ENCODE measurements at places on chromosomes 1 and 21.

DNA sequence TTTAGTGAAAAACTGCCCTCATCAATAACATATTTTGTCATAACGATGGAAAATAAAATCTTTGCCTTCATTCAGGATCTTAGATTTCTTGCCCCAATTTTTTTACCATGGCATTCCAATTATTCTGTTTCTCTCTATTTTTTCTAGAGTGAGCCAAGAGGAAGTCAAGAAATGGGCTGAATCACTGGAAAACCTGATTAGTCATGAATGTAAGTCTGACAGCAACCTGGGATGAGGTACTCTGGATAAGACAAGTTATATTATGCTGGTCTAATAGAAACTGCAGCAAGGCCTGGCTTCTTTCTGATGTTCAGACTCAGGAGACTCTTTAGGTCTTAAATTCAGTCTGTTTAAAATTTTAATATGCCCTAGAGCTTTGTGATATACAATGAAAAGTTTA, 3.5 kb downstream of the RGS4 start:
- no peak for DNase-seq

- peak; percentile 34 for DNase-seq
Measured at GRCh38 chr1:242448910-242449645, 75.4 kb downstream of the PLD5 start.

DNA sequence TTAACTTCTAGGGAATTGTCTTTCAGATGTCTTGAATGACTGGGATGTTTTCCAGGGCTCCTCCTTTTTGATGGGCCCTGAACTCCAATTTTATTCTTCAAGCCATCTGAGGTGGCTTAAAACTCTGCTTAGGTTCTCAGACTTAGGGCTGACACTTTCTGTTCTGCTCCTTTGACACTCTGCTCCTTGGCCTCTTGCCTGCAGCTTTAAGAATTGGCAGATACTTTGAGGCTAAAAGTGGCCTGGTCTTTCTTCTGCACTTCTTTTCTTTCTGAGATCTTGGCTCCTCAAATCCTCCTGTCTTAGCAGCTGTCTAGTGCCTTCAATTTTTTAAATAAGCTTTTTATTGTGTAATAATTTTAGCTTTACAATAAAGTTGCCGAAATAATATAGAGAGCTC, 294.6 kb downstream of the RPS6KC1 start:
- no peak for DNase-seq

GRCh38 chr1:41322835-41323234, 38.4 kb upstream of the FOXO6 start:
- DNase-seq = peak; percentile 76

GRCh38 chr1:100440075-100440809, 87.9 kb downstream of the CDC14A start:
- no peak for DNase-seq

GRCh38 chr1:196373798-196374197, 234.4 kb downstream of the KCNT2 start:
- no peak for DNase-seq

GRCh38 chr21:35046263-35046624, 2.9 kb downstream of the RUNX1 start:
- no peak for DNase-seq

- DNase-seq = no peak
Measured at GRCh38 chr1:20301463-20302107, 10.9 kb downstream of the VWA5B1 start.

DNA sequence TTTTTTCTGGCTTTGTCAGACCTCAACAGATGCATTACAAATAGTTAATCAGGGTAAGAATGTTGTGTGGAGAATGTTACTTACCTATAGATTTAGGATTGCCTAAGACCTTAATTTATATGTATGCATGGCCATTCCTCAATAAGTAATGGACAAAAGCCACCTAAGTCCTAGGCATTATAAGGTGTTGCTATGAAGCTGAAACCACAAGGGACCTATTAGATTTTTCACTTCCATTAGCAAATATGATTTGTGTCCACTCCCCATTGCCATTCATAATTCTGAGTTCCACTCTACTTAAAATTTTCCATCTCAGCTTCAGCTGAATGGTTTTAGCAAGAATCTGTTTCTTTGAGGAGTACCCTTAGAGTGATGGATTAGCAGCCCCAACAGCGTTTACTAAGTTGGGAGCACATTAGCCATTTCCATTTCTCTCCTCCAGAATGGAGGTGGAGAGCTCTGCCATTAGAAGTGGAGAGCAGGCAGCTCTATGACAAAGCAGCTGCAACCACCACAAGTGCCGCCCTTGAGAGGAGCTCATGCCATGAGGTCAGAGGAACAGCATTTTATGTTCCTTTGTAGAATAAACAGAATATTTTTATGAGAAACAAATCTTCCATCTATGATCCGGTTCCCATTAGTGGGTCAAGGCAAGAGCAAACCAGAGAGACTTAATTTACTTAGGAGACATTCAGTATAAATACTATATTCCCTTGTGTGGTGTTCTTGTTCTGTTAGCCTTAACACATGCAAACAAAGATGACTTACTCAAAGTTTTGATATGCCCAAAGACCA, 28.9 kb upstream of the C1orf87 start:
- DNase-seq = no peak

GRCh38 chr1:246658567-246658966, 65.6 kb upstream of the SCCPDH start:
- DNase-seq = no peak

DNA sequence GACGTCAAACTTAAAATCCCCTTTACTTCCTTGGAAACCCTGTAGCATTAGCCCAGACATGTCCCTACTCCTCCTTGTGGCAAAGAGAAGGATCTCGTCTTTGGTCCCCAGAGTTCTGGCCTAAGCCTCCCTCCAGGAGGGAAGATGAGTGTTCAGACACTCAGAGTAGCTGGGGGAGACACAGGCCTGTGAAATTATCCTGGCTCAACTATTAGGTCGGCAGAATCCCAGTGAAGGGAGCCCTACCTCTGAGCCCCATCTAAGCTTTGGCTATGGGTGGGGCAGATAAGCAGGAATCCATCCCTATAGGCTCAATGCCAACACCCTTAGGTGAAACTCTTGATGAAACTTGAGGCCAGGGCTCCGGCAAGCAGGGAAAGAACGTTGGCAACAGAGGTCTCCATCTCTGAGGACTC, 1.7 kb upstream of the SFN start:
- no peak for DNase-seq

DNA sequence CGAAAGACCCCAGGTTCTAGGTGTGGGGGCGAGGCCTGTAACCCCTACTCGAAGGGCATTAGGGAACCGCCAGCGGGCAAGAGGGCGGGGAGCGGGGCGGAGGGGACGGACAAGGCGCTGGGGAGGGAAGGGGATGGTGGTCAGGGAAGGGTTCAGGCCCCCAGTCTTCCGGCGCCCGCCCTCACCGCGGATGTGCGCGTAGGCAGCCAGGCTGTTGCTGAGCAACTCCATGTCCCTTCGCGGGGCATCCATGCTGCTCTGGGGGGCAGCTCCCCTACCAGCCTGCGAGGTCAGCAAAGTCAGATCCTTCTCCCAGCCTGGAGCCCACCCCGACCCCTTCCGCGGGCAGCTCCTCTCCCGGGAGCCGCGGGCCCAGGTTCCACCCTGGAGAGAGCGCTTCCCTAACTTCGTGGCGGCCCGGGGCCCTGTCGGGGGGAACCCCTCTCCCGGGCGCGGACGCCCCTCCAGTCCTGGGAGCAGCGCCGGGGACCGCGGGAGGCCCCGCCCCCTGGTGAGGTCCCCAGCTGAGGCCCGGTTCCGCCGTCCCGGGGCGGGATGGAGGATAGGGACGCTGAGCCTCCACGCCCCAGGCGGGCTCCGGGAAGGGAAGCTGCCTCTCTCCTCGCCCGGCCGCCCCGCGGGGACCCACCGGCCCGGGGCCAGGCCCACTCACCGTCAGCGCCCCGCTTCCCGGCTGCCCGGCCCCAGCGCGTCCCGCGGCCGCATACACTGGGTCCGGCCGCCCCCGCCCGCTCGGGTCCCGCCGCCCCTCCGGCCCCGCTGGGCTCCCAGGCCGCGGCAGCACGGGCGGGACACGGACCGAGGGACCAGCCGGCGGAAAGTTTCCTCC, 434 bp downstream of the EVA1B start:
- DNase-seq = no peak

- DNase-seq = no peak
Measured at GRCh38 chr1:237875291-237875690, 15.4 kb downstream of the ZP4 start.

GRCh38 chr1:82421782-82422181, 621.0 kb downstream of the ADGRL2 start:
- DNase-seq = no peak

DNA sequence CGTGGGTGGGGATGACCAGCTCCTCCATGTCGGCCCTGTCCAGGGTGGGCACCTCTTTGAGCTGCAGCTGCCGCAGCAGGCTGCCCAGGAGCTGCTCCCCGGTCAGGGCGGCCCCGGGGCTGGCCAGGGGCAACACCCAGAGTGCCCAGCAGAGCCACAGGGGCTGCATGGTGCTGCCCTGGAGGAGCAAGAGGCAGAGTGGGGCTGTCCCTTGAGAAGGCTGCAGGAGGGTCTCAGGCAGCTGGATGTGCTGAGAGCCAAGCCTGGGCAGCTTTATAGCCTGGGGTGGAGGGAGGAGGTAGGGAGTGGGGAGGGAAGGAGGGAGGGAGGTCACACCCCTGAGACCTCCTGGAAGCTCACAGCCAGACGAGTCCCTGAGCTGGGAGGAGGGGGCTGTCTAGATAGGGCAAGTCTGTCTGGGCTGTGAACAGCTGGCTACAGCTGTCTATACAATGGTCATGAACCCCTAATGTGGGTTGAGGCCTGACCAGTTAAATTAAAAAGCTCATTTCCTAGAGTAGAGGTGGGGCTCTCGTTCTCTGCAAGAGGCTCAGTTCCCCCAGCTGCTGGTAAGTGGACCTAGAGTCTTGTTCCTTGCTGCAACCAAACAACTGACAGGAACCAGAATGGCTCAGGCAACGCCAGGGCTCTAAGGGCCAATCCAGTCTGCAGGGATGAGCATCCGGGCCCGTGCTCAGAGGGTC, at the start of gene LEFTY1:
Gene LEFTY1 (minus strand): TSS at position 249 of the 704 bp plus-strand sequence. CDS start 80 bp downstream, at position 169.
- no peak for DNase-seq

GRCh38 chr1:2175681-2176454, 18.7 kb downstream of the FAAP20 start:
- DNase-seq = no peak

- DNase-seq = no peak
Measured at GRCh38 chr21:16900685-16901084, 612.2 kb upstream of the CXADR start.

DNA sequence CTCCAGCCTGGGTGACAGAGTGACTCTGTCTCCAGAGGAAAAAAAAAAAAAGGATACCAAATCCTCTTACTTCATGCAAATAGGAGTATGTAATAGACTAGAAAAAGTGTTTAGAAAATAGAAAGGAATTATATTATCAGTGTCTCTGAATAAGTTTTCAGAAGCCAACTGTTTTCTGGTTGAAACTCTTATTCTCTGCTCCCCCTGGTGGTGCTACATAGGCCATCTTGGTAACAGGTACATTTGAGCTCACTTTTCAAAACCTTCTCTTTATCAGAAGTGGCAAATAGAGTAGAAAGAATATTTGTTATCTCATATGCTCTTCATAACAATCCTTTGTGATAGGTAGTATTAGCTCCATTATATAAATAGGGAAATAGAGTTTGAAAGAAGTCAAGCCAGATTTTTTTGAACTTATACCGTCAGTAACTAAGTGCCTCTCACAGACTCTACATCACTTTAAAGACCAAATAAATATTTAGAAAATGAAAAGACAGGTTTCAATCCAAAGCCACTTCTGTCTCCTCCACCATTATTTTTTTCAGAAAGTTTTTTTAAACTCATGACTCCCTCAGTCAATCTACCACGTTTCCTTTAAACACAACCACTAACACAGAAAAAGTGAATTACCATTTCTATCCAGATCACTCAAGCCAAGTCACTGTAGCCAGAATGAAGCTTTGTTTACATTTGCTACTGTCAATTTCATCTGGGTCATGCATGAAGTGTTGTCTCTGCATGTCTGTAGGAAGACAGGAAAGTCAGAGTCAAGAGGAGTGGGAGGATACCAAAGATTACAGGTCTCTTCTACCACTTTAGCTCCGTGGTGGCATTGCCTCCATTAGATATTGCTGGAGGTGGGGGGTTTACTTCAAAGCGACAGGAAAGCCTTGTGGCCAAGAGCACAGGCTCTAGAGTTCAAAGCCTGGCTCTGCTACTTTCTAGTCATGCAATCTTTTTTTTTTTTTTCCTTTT, 45.6 kb downstream of the IL23R start:
- DNase-seq = peak; percentile 11

DNA sequence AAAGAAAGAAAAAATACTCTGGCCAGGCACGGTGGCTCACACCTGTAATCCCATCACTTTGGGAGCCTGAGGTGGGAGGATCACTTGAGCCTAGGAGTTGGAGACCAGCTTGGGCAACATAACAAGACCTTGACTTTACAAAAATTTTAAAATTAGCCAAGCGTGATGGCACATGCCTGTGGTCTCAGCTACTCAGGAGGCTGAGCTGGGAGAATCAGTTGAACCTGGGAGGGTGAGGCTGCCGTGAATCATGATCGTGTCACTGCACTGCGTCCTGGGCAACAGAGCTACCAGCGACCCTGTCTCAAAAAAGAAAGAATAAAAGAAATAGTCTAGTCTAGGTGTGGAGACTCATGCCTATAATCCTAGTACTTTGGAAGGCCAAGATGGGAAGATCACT, 22.3 kb downstream of the RRP1B start:
- DNase-seq = no peak

- no peak for DNase-seq
Measured at GRCh38 chr1:154969246-154969645, 1.3 kb downstream of the SHC1 start.

- no peak for DNase-seq
Measured at GRCh38 chr1:198610362-198610761, 28.5 kb upstream of the PTPRC start.

DNA sequence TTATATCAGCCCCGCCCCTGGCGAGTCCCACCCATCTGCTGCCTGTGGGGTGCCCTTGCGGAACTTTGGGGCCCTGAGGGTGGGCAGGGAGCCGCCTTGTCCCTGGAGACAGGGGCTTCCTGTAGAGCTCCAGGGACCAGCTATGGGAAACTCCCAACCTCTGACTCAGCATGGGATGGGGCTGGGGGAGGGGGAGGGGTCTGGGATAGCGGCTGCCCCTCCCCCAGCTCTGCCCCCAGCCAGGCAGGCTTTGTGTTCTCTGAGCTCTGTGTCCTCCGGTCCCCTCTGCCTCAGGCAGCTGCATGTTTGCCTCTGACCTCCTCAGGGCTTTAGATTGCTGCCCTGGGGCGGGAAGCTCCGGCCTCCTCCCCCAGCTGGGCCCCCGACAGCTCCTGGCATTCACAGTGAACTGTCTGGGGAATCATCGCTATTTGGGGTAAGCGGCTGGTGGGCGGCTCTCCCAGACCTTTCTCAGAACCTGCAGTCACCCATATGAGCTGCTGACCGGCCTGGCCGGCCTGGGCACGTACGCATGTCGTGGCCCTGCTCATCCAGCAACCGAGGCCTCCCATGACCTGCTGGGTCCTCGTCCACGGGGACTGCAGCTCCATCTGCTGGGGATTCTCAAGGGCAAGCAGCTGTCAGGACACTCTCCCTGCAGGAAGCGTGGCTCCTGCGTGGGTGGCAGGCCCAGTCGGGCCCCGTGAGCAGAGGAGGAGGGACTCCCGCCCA, 17.1 kb downstream of the ARHGEF16 start:
- DNase-seq = peak; percentile 35

DNA sequence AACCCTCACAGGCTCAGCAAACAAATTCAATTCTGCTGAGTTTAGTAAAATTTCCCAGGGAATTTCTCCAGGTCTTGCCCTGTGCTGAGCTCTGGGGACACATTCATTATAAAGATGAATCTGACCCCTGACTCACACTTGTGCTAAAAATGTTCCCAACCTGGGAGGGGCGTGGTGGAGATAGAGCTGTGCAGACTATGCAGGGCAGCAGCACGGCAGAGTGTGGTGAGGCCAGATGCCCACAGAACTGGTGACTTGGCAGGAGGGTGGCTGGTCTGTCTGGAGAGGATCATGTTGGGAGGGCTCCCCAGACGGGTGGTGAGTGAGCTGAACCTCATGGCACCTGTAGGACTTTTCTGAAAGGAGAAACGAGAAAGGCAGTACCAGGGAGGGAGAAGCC, 31.6 kb downstream of the FAAH start:
- no peak for DNase-seq
